Renal cortical epithelial cell (primary cell): ENCODE measurements at places on chromosomes 5 and 9.

DNA sequence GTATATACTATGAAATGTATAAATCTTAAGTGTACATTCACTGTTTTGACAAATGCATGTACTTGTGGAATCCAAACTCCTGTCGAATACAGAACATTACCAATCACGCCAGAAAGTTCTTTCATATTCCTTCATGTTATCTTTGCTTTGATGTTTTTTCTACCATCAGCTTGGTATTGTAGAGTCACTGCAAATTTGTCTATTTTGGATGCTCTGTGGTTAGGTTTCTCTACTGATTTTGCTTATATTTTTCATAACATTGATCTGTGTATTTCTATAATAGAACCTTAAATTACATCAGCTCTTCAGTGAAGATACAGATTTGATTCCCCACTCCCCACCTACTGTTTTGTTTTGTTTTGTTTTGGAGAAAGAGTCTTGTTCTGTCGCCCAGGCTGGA lies 30.8 kb downstream of the HABP4 start:
- no peak for DNase-seq

GRCh38 chr9:125612616-125613015 lies 94.4 kb downstream of the MAPKAP1 start:
- no peak for DNase-seq

DNA sequence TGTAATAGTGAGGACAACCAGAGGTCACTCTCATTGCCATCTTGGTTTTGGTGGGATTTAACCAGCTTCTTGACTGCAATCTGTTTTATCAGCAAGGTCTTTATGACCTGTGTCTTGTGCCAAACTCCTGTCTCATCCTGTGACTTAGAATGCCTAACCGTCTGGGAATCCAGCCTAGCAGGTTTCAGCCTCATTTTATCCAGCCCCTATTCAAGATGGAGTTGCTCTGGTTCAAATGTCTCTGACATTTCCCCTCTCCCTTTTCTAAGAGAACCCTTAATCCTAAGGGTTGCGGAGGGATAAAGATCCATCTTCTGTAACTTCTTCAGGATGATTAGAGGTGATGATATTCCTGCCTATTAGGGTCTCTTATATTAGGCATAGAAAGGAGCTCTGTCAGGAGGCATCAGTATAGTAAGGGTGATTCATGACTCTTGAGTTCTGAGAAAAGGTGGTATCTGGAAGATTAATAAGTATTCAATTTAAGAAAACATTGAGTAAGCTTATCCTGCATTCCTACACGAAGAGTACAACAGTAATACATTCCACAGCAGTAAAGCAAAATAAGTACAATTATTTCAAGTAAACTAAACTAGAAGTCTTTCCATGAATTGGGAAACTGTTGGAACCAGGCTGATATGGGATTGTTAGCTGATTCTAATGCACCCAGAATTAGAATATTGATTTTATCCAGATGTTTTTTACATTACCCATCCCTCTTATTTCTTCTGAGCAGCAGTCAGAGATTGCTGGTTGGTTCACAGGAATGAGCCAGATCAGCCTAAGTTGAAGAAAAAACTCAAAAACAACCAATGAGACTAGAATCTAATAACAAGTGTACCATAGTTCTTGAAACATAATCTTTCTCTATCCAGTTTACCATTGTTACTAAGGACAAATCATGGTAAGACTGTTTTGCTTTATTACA lies 39.9 kb downstream of the SHC3 start:
- peak; percentile 94 for DNase-seq

- no peak for DNase-seq
Measured at GRCh38 chr5:150595466-150596031, 44.9 kb upstream of the SYNPO start.

DNA sequence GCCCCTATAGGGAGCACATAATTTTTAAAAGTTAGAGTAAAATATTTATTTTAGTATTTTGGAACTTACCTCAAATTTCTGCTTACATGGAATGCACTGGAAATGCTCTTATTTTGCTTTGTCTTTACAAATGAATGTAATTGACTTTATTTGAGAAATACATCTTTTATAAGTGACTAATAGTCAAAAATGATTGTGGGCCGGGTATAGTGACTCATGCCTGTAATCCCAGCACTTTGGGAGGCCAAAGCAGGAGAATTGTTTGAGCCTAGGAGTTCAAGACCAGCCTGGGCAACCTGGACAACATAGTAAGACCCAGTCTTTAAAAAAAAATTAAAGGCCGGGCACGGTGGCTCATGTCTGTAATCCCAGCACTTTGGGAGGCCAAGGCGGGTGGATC lies 5.8 kb downstream of the HMGCR start:
- DNase-seq: no peak

DNA sequence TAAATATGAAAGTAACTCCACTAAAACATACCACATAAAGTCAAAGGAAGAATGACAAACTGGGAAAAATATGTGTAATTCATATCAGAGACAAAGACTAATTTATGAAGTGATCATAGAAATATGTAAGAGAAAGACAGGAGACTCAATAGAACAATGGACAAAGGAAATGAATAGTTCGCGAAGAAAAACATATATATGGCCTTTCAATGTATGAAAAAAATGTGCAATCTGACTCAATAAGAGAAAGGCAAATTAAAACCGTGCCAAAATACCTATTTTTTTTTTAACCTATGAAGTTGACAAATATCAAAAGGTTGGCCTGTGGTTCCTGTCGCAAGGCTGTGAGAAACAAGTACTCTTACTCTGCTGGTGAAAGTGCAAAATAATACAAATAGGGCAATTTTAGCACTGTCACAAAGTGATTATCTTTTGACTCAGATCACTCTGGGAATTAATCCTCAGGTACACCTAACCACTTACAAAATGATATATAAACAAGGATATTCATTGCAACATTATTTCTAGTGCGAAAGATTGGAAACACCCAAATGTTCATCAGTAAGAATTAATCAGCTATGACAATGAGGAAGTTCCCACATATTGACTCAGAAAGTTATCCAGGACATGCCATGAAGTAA lies 3.7 kb downstream of the C9 start:
- peak; percentile 38 for DNase-seq
